Brain pericyte (primary cell): ENCODE measurements at places on chromosomes 16 and 17.

- DNase-seq = no peak
Observed at GRCh38 chr17:9862220-9862619, 36.5 kb downstream of the GLP2R start.

DNA sequence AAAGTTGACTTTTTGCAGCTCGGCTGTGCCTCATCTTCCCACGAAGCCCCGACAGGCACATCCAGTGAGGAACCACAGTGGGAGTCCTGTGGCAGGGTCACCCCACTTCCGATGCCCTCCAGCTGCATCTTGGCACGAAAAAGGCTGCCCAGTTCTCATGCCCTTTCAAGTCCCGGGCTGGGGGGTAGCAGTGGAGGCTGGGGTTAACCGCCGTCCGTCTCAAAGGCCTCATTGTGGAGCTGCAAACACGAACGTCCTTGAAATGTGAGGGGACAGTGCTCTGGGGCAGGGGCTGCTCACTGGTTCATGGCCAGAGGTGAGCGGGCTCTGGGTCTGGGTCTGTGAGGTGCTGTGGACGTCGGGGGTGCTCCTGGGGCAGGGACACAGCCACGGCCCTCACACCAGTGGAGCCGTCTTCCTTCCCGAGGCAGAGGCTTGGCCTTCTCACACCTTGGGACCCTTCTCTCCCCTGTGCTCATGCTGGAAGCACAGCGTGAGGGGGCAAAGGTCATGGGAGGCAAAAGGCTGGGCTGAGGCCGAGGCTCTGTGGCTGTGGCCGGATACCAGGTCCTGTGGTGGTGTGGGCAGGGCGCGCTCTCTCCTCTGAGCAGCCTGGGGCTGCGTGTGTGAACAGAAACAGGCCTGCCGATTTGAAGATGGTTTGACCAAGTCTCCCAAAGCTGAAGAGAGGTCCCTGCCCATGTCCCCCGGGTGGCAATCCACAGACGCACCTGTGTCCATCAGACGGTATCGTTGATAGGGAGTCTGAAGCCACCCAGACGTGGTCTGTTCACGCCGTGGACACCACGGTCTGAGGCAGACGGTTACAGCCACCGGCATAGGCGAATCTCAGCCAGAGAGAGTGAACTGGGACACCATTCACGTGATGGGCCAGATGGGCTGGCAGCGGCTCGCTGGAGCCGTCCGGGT, 3.1 kb upstream of the MC1R start:
- no peak for DNase-seq

- no peak for DNase-seq
Observed at GRCh38 chr17:56994009-56994792, 16.3 kb downstream of the SCPEP1 start.

DNA sequence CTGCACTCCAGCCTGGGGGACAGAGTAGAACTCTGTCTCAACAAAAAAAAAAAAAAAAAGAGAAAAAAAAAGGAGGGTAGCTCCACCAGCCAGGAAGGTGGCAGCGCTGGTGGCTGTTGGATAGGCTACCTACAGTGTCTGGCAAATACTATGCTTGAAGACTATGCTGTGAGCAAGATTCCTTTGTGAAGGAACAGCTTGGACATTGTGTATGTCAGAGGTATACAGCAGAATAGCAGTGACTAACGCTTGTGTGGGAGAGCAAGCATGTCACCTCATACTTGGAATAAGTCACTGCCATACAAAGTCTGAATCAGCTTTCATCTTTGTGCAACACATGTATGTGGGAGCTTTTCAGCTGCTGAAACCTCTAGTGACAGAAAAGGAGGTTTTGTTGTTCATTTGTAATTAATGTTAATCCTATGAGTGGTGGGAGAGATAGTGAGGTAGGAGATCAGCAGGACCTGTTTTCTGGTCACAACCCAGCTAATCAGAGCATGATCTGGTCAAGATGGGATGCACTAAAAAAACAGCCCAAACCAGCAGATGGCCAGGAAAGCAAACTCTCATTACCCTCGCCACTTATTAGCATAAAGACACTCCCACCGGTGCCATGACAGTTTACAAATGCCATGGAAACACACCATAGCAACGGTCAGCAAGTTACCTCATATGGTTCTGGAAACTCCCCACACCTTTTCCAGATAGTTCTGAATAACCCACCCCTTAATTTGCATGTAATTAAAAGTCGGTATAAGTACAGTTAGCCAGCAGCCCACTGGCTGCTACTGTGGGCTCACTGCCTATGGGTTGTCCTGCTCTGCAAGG, 6.8 kb upstream of the ITGAD start:
- no peak for DNase-seq

DNA sequence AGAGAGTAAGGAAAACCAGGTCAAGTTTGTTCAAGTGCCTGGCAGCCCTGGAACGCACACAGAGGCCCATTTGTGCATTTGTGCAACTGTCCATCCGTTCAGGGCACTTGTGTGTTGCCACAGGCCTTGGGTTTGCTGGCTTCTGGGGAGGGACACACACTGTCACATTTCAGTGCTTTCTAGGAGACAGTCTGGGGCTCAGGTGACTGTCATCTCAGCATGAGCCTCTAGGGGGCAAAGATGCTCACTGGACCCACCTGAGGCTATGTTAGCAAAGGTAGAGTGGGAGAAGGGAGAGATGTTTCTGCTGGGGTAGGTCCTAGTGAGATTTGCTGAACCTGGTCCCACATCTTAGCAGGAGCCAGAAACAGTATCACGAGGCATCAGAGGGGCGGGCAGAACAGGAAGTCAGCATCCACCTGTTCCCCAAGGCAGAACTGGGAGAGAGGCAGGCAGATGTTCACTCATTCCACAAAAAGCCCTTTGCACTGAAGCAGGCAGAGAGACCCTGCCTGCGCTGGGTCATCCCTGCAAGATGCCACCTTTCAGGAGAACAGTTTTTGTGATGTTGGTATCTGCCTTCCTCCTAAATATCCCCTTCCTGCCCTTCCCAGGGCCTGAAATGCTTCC, 48.5 kb downstream of the RAI1 start:
- no peak for DNase-seq

- no peak for DNase-seq
Observed at GRCh38 chr16:78761427-78761826, 662.0 kb downstream of the WWOX start.

- DNase-seq = no peak
Observed at GRCh38 chr17:45825792-45826191, 18.9 kb upstream of the SPPL2C start.

DNA sequence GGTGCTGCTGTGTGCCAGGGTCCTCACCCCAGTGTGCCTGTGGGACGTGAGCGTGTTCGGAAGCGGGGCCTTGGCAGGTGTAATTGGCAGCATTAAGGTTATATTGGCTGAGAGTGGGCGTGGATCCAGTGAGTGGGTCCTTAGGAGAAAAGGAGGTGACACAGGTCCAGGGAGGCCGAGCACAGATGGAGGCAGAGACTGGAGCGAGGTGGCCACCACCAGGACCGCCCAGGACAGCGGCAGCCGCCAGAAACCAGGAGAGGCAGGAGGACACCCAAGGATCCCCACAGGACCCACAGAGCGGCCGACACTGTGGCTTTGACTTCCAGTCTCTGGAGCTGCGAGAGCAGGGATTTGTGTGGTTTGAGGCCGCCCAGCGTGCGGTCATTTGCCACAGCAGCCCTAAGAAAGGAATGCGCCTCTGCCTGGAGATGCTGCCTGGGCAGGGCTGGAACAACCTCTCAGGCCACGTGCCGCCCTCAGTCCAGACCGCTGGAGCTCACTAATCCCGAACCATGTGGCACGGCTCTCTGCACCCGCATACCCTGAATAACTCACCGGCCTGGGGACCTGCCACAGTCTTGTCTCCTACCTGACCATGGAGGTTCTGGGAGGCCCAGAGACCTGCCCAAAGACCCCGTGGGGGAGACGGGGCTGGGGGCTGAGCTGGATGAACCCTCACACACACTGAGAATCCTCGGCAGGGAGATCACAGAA, 45.4 kb downstream of the SOX8 start:
- no peak for DNase-seq

DNA sequence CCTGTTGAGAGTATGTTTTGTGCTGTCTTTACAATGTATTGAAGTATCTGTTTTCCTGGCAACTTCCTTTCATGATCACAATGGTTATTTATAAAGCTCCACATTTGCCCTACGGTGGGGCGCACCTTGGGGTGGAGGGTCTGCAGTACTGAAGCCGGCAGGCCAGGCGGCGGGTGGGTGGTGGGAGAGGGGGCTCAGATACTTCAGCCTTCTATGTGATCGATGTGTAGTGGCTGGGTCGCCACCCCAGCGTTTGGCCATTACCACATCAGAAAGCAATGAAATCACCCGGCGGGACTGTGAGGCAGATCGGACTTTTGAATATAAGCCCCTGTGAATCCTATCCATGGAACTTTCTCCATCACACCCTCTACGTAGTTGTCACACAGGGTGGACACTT, 196.6 kb downstream of the FOXL1 start:
- no peak for DNase-seq

DNA sequence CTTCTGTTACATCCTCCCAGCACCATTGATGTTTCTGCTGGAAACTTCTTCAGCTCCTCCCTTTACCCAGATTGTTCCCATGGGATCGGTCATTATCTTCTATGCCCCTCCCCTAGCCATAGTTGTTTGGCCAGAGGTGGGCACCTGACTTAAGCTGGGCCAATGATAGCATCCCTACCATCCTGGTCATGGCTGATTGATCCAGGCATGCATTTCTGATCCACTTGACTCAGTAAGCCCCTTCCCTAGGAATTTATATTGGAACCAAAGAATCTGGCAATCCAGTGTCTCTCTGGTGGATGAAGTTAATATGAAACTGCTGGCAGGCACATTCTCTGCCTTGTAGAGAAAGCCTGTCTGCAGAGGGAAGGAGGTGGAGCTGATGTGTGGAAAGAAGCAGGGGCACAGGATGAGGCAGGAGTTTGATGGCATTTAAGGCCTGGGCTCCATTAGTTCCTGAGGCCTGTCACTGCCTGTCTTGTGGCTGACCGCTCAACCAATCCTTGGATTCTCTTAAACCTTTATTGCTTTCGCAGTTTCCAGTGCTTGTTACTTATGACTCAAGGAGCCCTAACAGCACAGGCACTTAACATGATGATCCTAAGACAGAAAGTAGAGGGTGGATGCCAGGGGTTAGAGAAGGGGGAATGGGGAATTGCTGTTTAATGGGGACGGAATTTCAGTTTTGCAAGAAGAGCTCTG, 152.4 kb downstream of the ABCC12 start:
- no peak for DNase-seq
